Daoy (cell line): ENCODE measurements at places on chromosomes 5 and 9.

- peak; percentile 37 for DNase-seq
Measured at GRCh38 chr5:36079200-36079781, 12.6 kb upstream of the UGT3A2 start.

DNA sequence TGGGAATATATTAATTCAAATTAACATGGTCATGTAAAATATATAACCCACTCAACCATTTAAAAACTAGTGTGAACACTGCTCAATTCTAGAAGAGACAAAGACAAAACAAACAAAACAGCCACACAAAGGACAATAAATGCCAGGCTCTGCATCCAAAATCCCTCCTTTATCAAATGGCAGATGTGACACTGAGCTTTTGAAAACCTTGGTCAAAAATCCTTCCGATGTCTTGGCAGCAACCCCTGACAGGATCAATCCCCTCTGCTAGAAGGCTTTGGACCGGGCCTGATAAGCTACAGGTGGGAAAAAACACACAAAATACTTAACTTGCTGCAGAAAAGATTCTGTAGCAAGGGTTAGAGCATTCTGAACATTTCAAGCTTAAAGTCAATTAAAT, 61.5 kb downstream of the ZFR start:
- no peak for DNase-seq

GRCh38 chr5:102226321-102226720, 69.8 kb downstream of the SLCO4C1 start:
- DNase-seq: no peak

DNA sequence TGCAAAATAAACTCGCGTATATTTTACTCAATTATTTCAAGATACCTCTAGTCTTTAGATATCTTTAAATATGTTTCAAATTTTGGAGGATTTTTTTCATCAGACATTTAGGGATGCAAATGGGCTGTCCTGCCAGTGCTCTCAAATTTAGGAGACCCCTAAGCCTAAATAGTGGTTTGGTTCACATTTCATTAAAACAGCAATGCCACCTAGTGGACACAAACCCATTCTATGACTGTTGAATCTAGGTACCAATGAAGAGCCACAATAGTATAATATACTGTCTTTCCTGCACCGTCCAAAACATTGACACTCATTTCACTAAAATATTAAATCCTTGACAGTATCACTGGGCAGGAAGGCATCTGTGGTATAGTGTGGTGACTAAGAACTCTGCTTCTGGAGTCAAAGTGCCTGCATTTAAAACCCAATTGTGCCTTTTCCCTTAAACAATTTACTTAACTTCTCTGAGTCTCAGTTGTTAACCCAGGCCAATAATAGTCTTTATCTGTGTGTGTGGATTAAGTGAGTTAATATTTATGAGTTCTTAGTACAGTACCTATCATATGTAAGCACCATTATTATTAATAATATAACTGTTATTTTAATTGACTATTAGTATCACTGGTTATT, 148.0 kb downstream of the RORB start:
- no peak for DNase-seq

DNA sequence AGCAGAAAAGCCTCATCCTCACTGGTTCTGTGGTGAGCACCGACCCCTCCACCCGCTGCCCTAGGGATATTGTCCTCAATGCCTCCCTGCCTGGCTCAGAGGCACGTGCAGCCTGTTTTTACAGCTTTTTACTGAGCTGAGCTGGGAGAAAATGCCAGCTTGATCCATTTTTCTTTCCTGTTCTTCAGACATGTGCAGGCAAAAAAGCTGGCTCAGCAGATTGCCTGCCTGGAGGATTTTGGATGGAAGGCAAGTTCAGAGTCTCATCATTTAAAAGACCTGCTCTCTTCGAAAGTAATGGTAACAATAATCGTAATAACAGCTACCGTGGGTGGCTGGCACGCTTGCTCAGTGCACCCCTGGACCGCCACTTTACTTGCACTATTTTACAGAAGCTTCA, 135.0 kb upstream of the SMIM23 start:
- DNase-seq: no peak

GRCh38 chr5:179900711-179901110, 7.0 kb downstream of the TBC1D9B start:
- no peak for DNase-seq

GRCh38 chr5:121138495-121138907, 674.4 kb downstream of the PRR16 start:
- no peak for DNase-seq
